ENCODE measurements at places on chromosomes 2 and 18.

- DNase-seq = no peak
These were observed 181.8 kb downstream of the THADA start for GRCh38 chr2:43414033-43414432.

DNA sequence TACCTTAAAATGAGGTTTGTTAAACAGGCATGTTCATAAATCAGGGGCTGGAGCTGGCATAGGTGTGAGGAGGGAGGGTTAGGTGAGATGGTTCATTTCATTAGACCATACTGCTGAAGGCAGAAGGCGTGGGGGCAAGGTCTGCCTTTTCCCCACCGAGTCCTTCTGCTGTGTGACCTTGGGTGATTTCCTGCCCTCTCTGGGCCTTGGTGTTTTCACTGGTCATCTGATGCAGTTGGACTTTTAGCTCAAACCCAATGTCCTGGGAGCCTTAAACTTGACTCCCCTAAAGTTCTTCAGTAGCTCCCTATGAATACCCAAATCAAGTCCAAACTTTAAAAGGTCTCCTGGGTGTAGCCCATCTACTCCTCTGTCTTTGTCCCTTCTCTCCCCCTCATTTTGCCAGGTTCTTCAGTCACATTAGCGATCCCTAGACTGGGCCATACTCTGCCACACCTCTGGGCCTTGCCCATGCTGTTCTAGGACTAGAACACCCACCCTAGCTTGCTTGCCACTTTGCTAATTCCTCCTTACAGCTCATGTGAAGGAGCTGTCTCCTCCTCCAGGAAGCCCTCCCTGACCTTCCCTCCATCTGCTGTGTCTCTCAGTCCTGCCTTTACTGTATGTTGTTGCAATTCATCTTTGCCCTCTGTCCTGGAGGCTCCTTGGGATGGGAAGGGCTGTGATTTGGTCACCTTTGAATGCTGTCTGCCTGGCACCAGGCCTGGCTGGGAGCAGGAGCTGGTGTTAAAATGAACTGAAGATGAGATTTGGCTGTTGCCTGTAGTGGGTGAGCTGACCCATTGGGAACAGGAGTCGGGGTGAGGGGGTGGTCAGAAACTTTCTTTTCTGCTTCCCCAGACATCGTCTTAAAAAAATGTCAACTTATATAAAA is 85.4 kb upstream of the HS6ST1 start:
- peak; percentile 37 for DNase-seq

- DNase-seq = no peak
These were observed 173.7 kb downstream of the ACKR3 start for GRCh38 chr2:236743039-236743920.

GRCh38 chr2:22520369-22521288 is 864.4 kb upstream of the KLHL29 start:
- DNase-seq = no peak

- DNase-seq = no peak
These were observed 60.4 kb upstream of the SIX2 start for GRCh38 chr2:45069684-45070083.

- no peak for DNase-seq
These were observed 4.4 kb downstream of the EPB41L3 start for GRCh38 chr18:5539391-5539790.
